NCI-H1417 (cell line): ENCODE measurements at places on chromosomes 3 and 15.

- no peak for DNase-seq
Measured at GRCh38 chr15:98948941-98949340, 58.7 kb downstream of the PGPEP1L start.

DNA sequence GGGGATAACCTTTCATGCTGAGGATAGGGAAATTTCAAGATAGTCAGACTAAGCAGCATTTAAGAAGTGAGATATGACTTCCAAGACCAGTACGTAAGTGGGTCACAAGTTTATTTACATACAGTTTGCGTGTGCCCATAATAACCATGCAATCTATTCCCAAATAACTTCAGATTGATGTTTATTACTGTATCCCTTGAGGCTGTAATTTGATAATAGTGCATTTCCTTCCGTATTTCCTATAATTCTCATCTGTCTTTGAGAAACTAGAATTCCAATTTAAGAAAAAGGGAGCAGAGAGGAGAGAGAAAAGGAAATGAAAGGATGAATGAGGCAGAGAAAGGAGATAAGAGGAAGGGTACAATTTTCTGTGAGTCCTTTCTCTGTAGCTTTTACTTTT lies 1073.1 kb downstream of the EPHA3 start:
- DNase-seq, result no peak

GRCh38 chr3:4716706-4717362 lies 223.7 kb downstream of the ITPR1 start:
- DNase-seq, result no peak

- no peak for DNase-seq
Measured at GRCh38 chr15:25670025-25670554, 193.0 kb downstream of the ATP10A start.

GRCh38 chr3:40580494-40581091 lies 55.8 kb downstream of the ZNF621 start:
- DNase-seq, result peak; percentile 24

- DNase-seq, result no peak
Measured at GRCh38 chr15:75069301-75069925, 46.0 kb downstream of the PPCDC start.

DNA sequence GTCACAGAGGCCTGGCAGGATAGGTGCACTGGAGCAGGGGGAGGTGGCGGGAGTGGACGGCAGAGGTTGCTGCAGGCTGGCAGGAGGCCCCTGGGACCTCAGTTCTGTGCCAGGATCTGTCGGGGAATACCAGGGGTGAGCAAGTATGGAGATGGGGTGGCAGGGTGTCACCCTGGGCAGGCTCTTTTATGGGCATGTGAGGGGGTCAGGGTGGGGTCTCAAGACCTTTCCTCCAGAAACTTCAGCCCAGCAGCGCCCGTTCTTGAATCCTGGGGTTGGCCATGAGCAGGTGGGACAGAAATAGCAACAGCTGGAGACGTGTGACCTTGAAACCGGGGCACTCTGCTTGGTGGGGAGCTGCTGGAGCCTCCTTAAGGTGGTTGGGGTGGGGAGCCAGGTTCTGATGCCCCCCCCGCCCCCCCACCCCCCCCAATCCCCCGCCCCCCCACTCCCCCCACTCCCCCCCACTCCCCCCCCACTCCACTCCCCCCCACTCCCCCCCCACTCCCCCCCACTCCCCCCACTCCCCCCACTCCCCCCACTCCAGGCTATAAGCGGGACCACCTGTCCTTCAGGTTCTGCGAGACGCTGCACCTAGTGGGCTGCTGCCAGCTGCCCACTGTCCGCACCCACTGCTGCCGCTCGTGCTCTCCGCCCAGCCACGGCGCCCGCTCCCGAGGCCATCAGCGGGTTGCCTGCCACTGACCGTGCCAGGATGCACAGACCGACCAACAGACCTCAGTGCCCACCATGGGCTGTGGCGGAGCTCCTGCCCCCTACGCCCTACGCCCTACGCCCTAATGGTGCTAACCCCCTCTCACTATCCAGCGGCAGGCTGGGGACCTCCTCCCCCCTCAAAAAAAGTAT lies 84.9 kb downstream of the TBC1D2B start:
- no peak for DNase-seq

GRCh38 chr15:39468331-39468730 lies 112.5 kb upstream of the THBS1 start:
- no peak for DNase-seq

DNA sequence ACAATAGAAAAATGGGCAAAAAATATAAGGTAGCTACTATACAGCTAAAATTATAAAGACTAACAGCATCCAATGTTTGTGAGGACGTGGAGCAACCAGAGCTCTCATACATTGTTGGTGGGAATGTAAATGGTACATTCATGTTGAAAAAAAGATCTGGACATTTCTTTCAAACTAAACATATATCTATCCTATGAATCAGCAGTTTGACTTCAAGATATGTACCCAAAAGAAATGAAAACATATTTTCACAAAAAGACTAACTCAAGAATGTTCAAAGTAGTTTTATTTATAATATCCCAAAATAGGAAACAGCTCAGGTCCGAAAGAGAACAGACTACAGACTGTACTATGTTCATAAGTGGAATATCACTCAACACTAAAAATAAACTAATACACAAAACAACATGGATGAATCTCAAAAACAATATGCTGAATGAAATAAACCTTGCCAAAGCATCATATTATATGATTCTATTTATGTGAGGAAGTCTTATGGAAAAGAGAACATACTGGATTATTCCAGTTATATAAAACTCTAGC lies 8.8 kb upstream of the TTBK2 start:
- DNase-seq, result no peak

- no peak for DNase-seq
Measured at GRCh38 chr3:5188419-5189221, 1.1 kb downstream of the EDEM1 start.

DNA sequence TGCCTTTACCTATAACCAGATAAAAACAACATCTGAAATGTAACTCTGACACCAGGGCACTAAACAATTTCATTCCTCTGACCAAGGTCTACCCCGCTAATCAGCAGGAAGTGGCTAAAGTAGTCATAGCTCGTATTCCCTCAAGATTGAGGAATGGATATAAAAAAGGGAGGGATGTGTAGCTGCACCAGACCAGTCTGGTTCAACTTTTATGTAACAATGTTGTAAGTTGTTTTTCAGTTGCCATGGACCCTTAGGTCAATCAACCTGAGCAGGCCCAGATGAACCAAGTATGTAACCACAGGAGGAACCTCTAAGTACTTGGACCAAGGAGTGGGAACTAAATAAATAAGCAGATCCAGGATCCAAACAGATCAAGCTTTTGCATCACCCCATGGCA lies 28.4 kb upstream of the IFT57 start:
- no peak for DNase-seq

- no peak for DNase-seq
Measured at GRCh38 chr3:169891886-169892285, 19.5 kb upstream of the SAMD7 start.

DNA sequence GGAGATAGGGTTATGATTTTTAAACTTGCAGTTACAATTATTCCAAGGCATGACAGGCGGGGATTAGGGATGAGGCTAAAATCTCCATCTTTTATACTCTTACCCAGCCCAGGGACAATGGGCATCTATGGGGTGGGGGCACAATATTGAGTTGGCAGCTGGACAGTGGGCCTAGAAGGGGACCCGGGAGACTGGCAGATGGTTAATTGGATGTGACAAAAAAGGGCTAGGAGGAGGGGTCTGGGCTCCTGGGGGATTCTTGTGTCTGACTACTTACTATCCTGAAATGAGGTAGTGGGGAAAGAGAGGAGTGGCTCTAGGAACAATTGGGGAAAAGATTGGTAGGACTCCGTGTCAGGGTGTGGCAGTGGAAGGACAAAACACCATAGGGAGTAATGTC lies 53.0 kb upstream of the ROPN1 start:
- DNase-seq, result no peak

DNA sequence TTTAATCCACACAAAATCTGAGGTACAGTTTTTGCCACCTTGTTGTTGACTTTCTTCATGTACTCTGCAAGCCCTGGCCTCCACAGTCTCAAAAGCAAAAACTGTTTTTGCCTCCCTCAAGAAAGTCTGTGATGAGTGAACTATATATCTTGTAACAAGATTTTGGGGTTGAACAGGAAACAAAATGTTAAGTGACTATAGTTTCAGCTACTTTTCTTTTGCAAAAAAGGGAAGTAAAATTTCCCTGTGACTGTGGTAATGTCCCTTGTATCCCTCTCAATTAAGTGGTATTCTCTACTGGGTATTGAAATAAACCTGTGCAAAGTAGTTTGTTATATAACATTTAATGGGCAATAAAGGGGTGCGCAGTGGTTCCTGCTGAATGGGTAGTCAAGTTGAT lies 21.3 kb upstream of the SCAANT1 start:
- no peak for DNase-seq

DNA sequence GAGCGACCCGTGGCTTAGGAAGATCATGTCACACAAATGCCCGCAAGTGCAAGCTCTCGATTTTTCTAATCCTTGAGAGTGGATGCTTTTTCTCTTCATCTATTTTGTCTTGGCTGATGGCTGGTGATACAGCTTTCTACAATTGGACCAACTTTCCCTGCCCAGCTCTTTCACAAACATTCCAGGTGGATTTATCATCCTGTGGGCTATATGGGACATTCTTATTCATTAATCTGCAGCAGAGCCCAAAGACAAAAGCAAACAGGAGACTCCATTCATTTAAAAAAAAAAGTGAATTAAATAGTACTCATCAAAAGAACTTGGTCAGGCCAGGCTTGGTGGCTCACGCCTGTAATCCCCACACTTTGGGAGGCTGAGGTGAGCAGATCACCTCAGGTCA lies 14.2 kb upstream of the TSEN2 start:
- no peak for DNase-seq

DNA sequence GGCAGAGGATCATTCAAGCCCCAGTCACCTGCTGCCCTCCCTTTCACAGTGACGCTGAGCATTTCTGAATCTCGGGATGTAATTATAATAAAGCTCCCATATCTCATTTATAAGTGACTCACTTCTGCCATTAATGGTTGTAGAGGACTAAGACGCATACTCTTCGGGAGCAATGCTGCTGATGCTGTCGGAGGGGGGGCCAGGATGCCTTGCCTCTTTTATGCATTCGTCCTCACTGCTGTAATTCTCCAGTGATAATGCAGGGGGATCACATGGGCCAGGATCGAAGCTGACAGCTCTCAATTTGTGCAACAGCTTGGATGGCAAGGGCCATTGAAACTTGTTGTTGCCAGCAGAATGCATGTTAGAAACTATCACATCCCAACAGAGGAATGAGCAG lies 3.1 kb downstream of the HRH1 start:
- DNase-seq, result no peak

- DNase-seq, result no peak
Measured at GRCh38 chr15:35547775-35548364, 1.9 kb upstream of the DPH6 start.

DNA sequence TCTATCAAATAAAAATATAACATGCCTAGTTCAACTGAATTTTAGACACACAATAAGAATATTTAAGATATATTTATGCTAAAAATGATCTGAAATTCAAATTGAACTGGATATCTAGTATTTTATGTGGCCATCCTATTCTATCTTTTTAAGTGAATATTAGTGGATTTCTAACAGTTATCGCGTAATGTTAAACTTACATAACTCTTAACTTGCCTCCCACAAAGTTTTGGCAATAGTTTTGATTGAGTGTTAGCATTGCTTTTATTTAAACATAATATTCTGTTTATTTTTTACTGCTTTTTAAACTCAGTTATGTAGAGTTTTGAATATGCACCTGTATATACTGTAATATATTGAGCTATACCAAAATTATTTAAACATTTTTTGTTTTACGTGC lies 1279.5 kb downstream of the OTOL1 start:
- no peak for DNase-seq

GRCh38 chr3:114697401-114697800 lies 403.6 kb downstream of the TIGIT start:
- DNase-seq, result no peak

- peak; percentile 61 for DNase-seq
Measured at GRCh38 chr3:129575997-129576384, 30.5 kb downstream of the PLXND1 start.

- peak; percentile 71 for DNase-seq
Measured at GRCh38 chr15:56732135-56732885, 999 bp downstream of the ZNF280D start.

DNA sequence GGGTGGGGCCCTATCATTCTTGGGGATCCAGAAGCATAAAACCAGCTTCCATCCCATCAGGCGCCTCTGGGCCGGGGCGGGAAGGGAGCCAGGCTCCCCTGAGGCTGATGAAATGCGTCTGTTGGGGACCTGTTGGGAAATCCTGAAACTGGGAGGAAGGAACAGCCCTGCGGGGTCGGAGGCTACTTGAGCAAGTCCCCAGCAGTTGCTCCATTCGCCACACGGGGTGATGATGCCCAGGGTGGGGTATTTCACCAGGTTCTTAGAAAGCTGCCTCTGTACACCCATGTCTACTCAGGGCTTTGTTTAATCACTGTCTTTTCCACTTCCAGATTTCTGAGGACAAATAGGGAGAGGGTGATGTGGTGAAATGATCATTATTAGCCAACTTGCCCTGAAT lies 25.4 kb upstream of the TSEN2 start:
- no peak for DNase-seq

GRCh38 chr3:31305340-31305739 lies 227.4 kb upstream of the STT3B start:
- DNase-seq, result no peak

GRCh38 chr3:38397320-38397719 lies 50.7 kb downstream of the XYLB start:
- no peak for DNase-seq

DNA sequence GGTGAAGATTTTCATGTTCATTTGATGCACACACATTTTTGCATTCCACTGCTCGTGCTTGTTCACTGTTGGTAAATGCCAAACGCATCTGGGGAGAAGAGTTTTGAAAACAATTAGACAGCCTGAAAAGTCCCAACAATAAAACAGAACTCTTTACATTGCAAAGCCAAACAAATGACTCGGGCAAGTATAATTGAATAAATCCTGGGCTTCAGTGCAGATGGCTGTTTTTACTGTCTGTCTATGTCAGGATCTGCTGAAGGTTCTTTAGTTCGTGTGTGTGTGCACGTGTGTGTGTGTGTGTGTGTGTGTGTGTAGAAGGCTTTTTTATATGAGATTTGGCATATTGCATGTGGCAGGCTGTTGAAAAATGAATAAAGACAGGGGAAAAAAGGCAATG lies 277.5 kb upstream of the CDIN1 start:
- no peak for DNase-seq

DNA sequence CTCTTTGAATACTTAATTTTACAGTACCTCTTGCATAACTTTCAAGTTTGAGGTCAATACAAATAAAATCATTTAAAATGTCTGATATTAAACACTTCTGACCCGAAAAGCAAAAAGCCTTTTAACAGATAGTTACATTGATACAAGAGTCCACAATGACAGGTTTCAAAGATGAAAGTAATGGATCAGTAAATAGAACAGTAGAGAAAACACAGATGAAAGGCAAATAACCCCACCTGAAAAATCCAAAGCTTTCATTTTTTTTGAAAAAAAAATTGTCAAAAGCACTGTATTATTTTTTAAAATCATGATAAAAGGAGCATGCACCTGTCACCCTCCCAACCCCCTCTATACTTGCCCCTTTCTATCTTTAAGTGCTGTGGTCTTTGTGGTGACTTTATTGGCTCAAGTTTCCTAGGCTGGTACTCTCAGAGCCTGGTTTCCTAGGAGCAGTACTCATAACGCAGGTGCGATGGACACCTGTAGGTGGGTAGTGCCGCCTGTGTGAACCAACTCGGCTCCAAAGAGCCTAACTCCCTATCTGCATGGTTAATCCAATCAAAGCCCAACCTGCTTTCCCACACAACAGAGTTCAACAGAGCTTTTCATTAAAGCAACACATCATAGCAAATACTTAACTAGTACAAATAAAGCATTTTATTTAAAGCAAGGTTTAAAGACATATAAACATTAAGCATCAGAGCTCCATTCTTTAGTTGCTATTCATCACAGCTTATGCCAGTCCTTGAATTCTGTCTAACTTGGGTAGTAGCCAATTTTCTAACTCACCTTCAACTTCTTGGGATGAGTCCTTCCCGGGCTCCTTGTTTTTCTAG lies 32.2 kb downstream of the LIPC start:
- DNase-seq, result peak; percentile 74
